ENCODE measurements at places on chromosomes 6 and 20. TPM values are rescaled to one million over a fixed set of nuclear protein-coding genes. Genes with fewer than 3 reads are reported as not detected.

DNA sequence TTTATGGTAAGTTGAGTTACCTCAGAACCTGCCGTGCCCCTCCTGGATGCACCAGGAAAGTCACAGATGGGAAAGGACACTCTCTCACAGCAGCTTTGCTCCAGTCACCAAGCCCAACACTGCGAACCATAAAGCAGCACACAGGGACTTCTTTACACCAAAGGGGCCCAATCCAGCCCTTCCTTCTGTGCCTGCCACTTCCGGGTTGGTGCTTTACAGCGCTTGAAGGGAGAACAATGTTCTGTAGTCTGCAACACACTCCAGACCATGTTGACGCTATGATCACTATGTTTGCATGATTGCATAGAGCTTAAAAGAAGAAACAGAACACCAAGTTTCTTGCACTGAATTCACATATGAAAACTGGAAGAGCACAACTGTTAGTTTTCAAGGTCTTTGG, 57.1 kb downstream of the SERAC1 start:
- no peaks in the 10 kb centered on the region for H3K4me1 ChIP-seq
- H3K36me3 ChIP-seq, result no peaks in the 10 kb centered on the region
- no peak overlapping the region for H3K4me3 ChIP-seq

DNA sequence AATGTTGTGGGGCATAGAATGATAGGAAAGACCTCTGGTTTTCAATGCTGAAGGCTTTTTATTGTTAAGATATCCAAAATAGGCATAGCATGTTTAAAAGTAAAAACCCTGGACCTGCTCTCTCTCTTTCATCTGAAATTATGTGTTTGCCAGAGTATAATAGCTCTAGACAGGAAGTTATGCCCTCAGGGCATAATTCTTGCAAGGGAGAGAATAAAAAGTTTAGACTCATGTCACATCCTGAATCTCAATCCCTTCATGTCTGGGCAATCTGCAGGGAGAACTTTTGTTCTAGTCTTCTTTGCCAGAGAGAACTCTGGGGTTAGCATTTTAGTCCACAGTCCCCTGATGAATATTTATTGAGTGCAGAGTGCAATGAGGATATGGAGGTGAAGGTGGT, 297.3 kb upstream of the FLRT3 start:
- no peaks in the 10 kb centered on the region for H3K27me3 ChIP-seq
- H3K27ac ChIP-seq, result no peak overlapping the region
- no peak for DNase-seq
- no peak overlapping the region for H3K4me3 ChIP-seq
- no peaks in the 10 kb centered on the region for H3K36me3 ChIP-seq

DNA sequence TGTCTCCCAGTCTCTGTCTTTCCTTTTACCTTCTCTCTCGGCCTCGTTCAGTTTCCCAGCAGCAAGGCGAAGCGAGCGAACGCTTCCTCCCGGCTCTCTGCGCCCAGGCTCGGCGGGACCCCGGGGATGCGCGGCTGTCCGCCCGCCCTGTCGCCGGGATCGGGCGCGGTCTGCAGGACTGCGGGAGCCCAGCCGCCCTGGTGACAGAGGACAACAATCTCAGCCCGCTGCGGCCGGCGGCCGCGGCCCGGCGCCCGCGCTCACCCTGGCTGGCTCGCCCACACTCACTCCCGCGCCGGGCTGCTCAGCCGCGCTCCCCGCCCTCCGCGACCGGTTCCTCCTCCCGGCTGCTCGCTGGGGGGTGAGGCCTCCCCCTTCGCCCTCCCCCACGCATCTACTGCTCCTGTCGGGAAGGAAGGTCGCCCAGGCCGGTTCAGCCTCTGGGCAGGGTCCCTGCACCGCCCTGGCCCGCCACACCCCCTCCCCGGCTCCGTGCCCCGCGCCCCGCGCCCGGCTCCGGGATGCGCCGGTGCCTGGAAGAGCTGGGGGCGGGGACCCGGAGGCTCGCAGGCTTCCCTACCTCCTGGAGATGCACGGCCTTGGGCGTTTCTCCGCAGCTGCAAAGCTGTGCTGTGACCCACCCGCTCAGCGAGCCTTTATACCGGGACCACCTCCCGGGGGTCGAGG, 410 bp downstream of the SYNE1 start:
- H3K36me3 ChIP-seq, result no peaks in the 10 kb centered on the region
- H3K4me1 ChIP-seq, result no peaks in the 10 kb centered on the region
- peak overlapping the region; percentile 48 for H3K4me3 ChIP-seq
- peak overlapping the region; percentile 33 for H3K27ac ChIP-seq
- DNase-seq, result peak; percentile 67

- no peaks in the 10 kb centered on the region for H3K27me3 ChIP-seq
- H3K4me3 ChIP-seq, result peak overlapping the region; percentile 20
- H3K4me1 ChIP-seq, result peaks cover 41% of the 10 kb centered on the region
Observed at GRCh38 chr20:47358672-47359529, 2.4 kb upstream of the ZMYND8 start.

DNA sequence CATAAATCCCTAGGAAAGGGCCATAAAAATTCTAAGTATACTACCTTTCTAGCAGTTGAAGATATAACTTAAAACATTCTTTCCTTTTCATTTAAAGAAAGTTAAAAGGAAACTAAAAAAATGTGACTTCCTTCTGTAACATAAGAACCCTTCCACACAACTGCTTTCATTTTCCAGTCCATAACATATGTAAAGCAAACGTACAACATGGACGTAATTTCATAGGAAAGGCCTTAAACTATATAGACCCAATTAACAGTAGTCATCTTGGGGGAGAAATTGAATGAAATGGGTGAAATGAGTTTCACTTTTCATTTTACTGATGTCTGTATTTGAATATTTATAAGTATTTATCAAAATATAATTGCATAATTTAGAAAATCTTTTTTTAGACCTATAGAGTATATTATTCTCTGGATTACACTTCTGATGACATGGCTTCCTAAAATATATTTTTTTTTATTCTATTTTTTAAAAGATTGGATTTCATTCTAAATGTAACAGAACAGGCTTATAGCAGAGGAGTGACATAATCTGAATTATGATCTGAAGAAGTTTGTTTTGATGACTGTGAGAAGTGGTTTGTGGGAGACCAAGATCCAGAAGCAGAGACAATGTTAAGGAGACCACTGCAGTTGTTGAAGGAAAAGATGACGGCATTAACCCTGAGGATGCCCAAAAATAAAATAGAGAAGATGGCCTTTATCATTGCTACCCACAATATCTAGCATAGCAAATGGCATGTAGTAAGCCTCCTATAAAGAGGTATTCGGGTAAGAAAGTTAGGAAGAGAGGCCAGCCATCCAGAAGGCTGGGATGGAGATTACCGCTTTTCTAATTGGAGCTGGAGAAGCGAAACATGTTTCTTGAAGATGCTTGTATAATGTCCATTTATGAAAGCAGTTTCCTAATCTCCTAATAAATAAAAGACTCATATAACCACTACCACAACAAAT, 260.4 kb downstream of the PTPRK start:
- H3K27ac ChIP-seq, result no peak overlapping the region
- H3K27me3 ChIP-seq, result no peaks in the 10 kb centered on the region
- H3K4me3 ChIP-seq, result no peak overlapping the region
- H3K4me1 ChIP-seq, result no peaks in the 10 kb centered on the region
- no peaks in the 10 kb centered on the region for H3K36me3 ChIP-seq
- no peak for DNase-seq

GRCh38 chr6:41334482-41335040, 847 bp upstream of the NCR2 start:
- no peaks in the 10 kb centered on the region for H3K27me3 ChIP-seq
- no peak overlapping the region for H3K27ac ChIP-seq
- H3K4me1 ChIP-seq, result no peaks in the 10 kb centered on the region
- DNase-seq, result no peak
- H3K36me3 ChIP-seq, result no peaks in the 10 kb centered on the region

GRCh38 chr6:16481697-16482399, 243.5 kb downstream of the GMPR start:
- no peaks in the 10 kb centered on the region for H3K27me3 ChIP-seq
- no peak overlapping the region for H3K4me3 ChIP-seq
- H3K27ac ChIP-seq, result no peak overlapping the region

- no peak overlapping the region for H3K4me3 ChIP-seq
- peaks cover under 1% of the 10 kb centered on the region for H3K4me1 ChIP-seq
- DNase-seq, result no peak
- H3K27ac ChIP-seq, result no peak overlapping the region
- no peaks in the 10 kb centered on the region for H3K36me3 ChIP-seq
- H3K27me3 ChIP-seq, result no peaks in the 10 kb centered on the region
Observed at GRCh38 chr6:4936681-4937041, 67.2 kb downstream of the RPP40 start.

DNA sequence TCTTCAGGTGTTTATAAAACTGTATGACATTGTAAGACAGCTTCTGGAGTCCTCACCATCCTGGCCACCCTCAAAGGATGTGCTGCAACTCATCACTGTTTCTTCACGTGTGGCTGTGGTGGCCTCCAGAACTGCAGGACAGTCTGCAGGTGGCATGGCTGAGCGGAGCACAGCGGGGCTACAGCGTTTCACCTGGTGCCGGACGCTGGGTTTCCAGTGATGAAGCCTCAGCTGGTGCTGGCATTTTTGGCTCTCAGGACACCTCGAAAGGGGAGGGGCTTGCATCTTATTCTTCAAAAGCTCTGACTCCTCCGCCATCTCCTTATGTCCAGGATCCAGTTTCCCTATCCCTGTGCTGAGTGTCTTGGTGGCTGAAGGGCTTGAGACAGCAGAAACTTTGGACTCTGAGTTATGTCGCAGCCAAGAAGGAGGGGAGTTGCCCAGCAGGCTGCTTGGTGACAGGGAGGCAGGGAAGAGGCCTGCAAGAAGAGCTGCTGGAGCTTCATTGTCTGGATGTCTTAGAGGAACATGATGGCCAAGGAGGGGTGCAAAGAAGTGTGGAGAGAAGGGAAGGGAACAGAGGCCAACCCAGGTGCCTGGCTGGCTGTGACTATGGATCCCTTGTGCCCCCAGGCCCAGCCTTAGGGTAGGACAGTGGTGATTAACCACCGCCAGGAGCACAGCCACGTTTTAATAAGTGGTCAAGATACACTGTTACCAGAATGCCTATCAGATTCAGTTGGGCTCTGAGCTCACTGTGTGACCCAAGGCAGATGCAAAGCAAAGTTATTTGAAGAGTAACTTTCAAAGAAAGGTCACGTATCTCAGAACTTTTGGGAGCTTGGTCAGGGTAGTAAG, 58.7 kb downstream of the GTF2H5 start:
- H3K36me3 ChIP-seq, result no peaks in the 10 kb centered on the region
- DNase-seq, result no peak
- no peaks in the 10 kb centered on the region for H3K27me3 ChIP-seq
- no peak overlapping the region for H3K27ac ChIP-seq
- no peak overlapping the region for H3K4me3 ChIP-seq
- no peaks in the 10 kb centered on the region for H3K4me1 ChIP-seq

- no peak for DNase-seq
- peaks cover 19% of the 10 kb centered on the region for H3K36me3 ChIP-seq
- H3K4me1 ChIP-seq, result no peaks in the 10 kb centered on the region
- no peak overlapping the region for H3K4me3 ChIP-seq
- H3K27ac ChIP-seq, result no peak overlapping the region
Observed at GRCh38 chr20:48990467-48990866, 55.6 kb upstream of the CSE1L start.

GRCh38 chr6:29589423-29590048, 4.6 kb downstream of the OR2H2 start:
- H3K4me1 ChIP-seq, result no peaks in the 10 kb centered on the region
- H3K27me3 ChIP-seq, result no peaks in the 10 kb centered on the region
- H3K4me3 ChIP-seq, result no peak overlapping the region
- H3K27ac ChIP-seq, result no peak overlapping the region
- DNase-seq, result no peak

- no peaks in the 10 kb centered on the region for H3K27me3 ChIP-seq
- no peaks in the 10 kb centered on the region for H3K36me3 ChIP-seq
- no peak for DNase-seq
- peak overlapping the region; percentile 88 for H3K4me3 ChIP-seq
- H3K27ac ChIP-seq, result peak overlapping the region; percentile 96
Observed at GRCh38 chr6:47478233-47479139, 897 bp downstream of the CD2AP start.

GRCh38 chr6:32076321-32076809, 32.8 kb downstream of the TNXB start:
- no peaks in the 10 kb centered on the region for H3K27me3 ChIP-seq
- no peak overlapping the region for H3K4me3 ChIP-seq
- DNase-seq, result no peak
- no peaks in the 10 kb centered on the region for H3K4me1 ChIP-seq
- H3K36me3 ChIP-seq, result no peaks in the 10 kb centered on the region

DNA sequence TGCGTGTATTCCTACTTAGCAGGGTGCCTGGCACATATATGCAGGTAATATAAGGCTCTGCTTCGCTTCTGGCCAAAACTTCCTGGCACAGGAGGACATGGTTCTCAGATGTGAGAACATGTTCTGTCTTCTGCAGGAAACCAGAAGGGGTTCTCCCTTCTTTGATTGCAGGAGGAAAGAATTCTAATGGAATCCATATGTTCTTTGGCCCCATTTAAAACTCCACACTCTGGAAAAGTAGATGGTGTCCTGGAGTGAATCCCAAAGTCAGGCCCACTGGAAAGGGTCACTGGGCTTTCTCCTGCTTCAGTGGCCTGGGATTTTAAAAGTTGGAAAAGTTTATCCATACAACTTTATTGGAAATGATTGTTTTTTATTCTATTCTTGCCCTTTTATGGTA, 16.4 kb upstream of the CYP24A1 start:
- no peak overlapping the region for H3K4me3 ChIP-seq
- H3K27ac ChIP-seq, result no peak overlapping the region
- no peak for DNase-seq
- H3K36me3 ChIP-seq, result no peaks in the 10 kb centered on the region
- no peaks in the 10 kb centered on the region for H3K4me1 ChIP-seq

DNA sequence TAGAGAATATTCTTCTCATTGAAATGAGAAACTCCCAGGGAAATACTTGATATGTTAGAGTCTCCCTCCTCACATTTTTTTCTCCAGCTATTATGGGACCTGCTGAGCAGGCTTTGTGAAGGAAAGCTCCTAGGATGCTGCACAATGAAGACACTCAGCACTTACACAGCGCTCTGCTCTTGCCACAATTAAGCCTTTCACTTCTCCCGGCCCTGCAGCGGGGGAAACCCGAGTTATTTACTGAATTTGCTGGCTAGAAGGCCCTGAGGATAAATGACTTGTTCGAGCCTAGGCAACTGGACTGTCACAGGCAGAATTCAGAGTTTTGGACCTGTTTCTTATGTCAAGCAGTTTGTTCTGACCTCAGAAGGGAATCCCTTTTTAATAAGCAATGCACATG, 102.0 kb downstream of the MAP3K7 start:
- DNase-seq, result no peak
- H3K4me1 ChIP-seq, result no peaks in the 10 kb centered on the region
- no peak overlapping the region for H3K4me3 ChIP-seq
- H3K27me3 ChIP-seq, result no peaks in the 10 kb centered on the region

DNA sequence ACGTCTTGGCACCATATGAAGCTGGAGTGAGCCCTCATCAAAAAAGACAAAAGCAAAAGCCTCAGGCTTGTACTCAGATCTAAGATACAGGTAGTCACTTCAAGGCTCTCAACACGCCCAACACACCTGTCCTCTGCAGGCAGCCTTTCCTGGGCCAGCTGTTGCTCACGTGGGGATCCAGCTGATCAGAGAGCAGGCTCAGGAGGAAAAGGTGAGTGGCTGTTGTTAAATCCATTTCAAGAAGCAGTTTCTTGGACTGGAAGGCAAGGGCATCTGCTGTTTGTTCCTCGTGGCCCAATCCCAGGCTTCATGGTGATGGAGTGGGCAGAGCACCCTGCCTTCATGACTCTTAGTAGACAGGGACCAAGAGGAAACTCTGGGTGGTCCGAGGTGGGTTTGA, 39.6 kb downstream of the ELMO2 start:
- H3K27ac ChIP-seq, result no peak overlapping the region
- H3K36me3 ChIP-seq, result peaks cover 23% of the 10 kb centered on the region
- DNase-seq, result no peak
- no peak overlapping the region for H3K4me3 ChIP-seq
- H3K4me1 ChIP-seq, result peaks cover 7% of the 10 kb centered on the region

Gene ETV7
- 0.51 TPM for total RNA-seq

Gene SSTR4
- not detected for total RNA-seq

Gene CST5
- total RNA-seq, result not detected

Gene IMPG1
- not detected for total RNA-seq

Gene RNF39
- not detected for total RNA-seq

Gene PCSK2
- not detected for total RNA-seq

Gene SRSF12
- total RNA-seq, result not detected

Gene MUC21
- total RNA-seq, result not detected
